ENCODE measurements at places on chromosomes 16 and 17. TPM values are rescaled to one million over a fixed set of nuclear protein-coding genes. Genes with fewer than 3 reads are reported as not detected.

ABCA3 gene
- 1.5 TPM for total RNA-seq

DNA sequence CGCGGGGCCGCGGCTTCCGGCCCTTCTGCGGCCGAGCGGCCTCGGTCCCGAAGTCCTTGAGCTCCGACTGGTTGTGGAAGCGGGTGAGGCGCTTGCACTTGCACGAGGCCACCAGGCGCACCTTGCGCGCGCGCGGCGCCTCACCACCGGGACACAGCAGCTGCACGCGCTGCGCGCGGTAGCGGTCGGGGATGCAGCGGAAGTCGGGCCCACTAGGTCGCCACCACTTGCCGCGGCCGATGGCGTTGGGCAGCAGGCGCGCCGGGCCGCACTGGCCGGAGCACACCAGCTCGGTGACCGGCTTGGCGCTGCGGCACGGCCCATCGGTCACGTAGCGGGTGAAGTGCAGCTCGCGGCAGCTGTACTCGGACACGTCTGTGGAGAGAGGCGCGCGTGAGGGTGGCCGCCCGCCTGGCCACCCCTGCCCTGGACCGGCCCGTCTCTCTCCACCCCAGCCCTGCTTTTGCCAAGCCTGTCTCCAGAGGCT is 3.2 kb downstream of the SOST start:
- peak; percentile 60 for DNase-seq

DNA sequence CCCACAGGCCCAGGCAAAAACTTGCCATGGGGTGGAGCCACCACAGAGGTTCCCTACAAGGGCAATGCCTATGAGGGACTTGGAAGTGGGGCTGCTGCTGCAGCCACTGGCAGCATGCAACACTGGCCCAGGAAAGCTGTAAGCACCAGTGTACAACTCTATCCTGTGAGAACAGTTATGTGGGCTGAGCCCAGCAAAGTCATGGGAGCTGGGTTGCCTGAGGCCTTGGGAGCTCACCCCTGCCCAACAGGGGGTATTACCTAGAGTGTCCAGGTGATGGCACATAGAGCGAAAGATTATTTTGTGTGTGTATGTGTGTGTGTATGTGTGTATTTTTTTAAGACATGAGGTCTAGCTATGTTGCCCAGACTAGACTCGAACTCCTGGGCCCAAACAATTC is 57.0 kb downstream of the TANC2 start:
- no peak for DNase-seq

DNA sequence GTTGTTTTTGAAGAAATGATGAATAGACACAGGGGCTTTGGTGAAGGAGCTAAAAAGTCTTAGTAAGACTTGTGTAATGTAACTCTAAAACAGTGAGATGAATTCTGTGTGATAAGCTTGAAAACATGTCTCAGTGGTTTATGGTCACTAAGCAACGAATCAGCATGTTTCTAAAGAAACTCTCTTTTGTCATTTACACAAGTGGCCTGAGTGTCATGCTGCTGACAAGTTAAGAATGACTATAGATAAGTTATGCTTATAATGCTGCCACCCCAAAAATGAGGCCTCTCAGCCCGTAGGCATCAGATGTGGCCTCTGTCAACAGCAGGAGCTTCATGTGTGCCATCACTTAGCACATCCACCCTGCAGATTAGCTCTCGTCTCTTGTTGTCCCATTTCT is 8.7 kb downstream of the COX10 start:
- DNase-seq, result no peak

DNA sequence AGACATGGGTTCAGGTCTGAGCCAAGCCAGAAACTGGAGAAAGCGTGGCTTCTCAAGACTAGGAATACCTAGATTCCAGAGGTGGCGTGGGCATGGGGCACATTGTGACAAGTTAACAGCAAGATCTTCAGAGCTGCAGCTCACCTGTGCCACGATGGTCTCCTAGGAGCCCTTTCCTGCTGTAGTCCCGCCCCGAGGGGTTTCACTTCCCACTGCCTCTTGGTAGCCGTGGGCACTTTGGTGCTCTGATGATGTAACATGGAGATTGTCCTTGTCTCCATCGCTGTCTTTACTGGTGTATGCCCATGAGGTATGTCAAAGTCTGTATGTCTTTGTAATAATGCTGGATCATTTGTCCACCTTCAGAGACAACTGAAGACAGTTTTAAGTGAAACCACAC is 89.7 kb downstream of the WWOX start:
- no peak for DNase-seq

- DNase-seq, result no peak
These were observed 20.1 kb downstream of the PIEZO1 start for GRCh38 chr16:88764913-88765349.

GRCh38 chr16:13835935-13836730 is 83.8 kb upstream of the ERCC4 start:
- DNase-seq, result no peak

TAF1C gene
- total RNA-seq, result 12.9 TPM

KAT7 gene
- total RNA-seq, result 30.3 TPM

GRCh38 chr17:81888988-81889595 is 2.3 kb downstream of the ALYREF start:
- DNase-seq, result no peak

GRCh38 chr17:68248891-68249290 is 1.0 kb downstream of the AMZ2 start:
- no peak for DNase-seq

GRCh38 chr16:88502371-88502770 is 49.3 kb downstream of the ZFPM1 start:
- no peak for DNase-seq

DNA sequence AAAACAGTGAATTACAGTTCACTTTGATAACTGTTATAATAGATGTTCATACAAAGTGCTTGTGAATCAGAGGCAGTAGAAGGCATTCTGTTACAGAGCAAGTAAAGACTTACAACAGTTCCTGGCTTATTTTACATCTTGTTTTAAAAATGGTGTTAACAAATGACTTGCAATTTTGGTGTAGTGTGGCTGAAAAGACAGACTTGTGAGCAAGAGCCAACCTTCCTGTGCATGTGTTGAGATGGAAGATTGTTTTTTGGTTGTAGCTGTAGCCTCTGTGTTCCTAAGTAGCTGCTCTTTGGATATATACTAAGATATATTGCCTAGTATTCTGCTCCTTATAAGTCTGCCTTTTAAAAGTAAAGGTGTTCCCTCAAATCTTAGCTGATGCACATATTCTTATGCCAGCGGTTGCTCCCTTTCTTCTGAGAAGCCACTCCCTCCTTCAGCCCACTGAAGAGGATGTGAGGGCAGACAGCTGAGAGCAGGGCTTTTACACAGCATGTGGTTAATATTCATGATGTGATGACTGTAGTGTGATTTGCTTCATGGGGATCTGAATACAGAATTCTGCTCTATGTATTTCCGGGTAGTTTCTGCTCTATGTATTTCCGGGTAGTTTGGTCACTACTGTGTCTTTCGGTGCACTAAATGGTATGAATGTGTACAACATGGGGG is 182.3 kb downstream of the PHKB start:
- peak; percentile 3 for DNase-seq

CCL17 gene
- total RNA-seq, result not detected

HSD17B2 gene
- 0.33 TPM for total RNA-seq

DNA sequence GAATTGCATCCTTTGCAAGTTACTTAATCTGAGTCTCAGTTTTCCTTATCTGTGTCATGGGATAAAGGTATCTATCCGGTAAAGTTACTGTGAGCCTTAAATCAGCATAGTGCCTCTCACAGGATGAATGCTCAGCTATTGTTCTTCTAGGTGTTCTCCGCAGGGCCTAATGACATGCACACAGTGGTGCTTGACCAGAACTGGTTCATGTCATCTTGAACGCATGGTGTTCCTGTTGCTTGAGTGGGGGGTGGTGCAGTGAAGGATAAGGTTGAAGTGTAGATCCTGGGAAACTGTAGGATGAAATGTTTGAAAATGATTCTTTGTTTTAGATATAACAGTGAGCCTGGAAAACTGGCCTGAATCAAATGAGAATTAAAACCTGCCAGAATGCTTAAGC is 4.0 kb downstream of the KRT40 start:
- DNase-seq, result no peak

- no peak for DNase-seq
These were observed 2.3 kb downstream of the GFAP start for GRCh38 chr17:44912763-44913544.

HBA1 gene
- total RNA-seq, result not detected

- DNase-seq, result no peak
These were observed 2.7 kb downstream of the RUSF1 start for GRCh38 chr16:31505483-31505882.

GRCh38 chr16:87703071-87703470 is 62.7 kb downstream of the KLHDC4 start:
- DNase-seq, result no peak

- DNase-seq, result no peak
These were observed 92.2 kb upstream of the CACNG3 start for GRCh38 chr16:24163935-24164334.

SARM1 gene
- 3.1 TPM for total RNA-seq

DNA sequence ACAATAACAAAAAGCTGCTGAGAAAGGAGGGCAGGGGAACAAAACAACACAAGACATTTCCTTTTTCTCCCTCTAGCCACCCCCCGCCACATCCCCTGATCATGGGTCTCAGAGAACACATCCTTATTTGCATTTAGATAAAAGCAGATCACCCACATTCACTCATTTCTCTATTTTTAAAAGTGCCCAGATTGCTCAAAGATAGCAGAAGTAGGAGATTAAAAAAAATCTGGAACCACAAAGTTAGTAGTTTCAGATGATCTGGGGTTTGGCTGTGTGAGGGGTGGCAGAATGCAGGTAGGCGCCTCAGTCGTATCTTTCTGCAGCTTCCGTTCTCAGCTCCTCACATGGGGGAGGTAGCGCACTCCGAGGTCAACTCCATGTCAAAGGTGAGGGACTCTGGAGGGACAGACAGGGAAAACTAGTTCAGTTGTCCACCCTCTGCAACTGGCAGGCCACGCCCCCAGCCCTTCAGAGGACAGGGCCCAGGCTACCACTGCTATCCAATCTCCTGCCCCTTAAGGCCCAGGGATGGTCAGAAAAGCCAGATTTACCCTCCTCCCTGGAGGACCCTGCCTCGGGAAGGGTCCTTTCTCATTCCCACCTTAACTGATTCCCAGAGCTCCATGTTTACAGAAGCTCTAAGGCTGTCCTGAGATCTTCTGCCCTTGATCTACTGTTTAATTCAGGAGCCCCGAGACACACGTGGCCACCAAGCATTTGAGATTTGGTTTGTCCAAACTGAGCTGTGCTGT is 27.3 kb downstream of the STAT5A start:
- DNase-seq, result no peak

GRCh38 chr16:17138801-17139200 is 332.0 kb downstream of the XYLT1 start:
- peak; percentile 5 for DNase-seq

GRCh38 chr17:75266316-75267152 is 4.5 kb downstream of the MIF4GD start:
- DNase-seq, result no peak

PRKCB gene
- under 0.01 TPM for total RNA-seq

STX8 gene
- 120 TPM for total RNA-seq

- DNase-seq, result no peak
These were observed 299.8 kb upstream of the PSMD7 start for GRCh38 chr16:73996624-73997339.

GRCh38 chr17:18371455-18371854 is 6.1 kb upstream of the EVPLL start:
- DNase-seq, result no peak

CD300E gene
- total RNA-seq, result not detected
